ENCODE measurements at places on chromosomes 7 and 10. TPM values are rescaled to one million over a fixed set of nuclear protein-coding genes. Genes with fewer than 3 reads are reported as not detected.

GRCh38 chr10:97059006-97059871, 126.5 kb downstream of the SLIT1 start:
- H3K27me3 ChIP-seq = no peaks in the 10 kb centered on the region
- H3K36me3 ChIP-seq = no peaks in the 10 kb centered on the region
- H3K4me3 ChIP-seq = no peak overlapping the region
- no peaks in the 10 kb centered on the region for H3K4me1 ChIP-seq

DNA sequence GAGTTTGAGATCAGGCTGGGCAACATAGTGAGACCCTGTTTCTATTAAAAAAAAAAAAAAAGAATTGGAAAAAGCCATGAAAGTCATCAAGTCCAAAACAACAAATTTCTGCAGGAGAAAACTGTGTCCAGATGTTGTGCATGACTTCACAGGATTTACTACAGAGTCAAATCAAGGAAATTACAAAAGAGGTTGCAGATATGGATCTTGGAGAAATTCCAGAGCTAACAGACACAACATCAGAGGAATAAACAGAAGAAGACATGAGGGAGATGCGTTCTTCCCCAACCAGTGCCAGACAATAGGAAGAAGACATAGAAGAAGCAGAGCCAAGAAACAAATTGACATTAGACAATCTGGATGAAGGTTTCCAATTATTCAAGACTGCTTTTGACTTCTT, 24.3 kb upstream of the KCNIP2 start:
- no peak overlapping the region for H3K27ac ChIP-seq
- no peak for DNase-seq
- H3K27me3 ChIP-seq = no peaks in the 10 kb centered on the region
- no peaks in the 10 kb centered on the region for H3K4me1 ChIP-seq

The VWC2 gene
- not detected for total RNA-seq

The DLX5 gene
- total RNA-seq = not detected

GRCh38 chr10:68188835-68189234, 43.1 kb downstream of the ATOH7 start:
- no peaks in the 10 kb centered on the region for H3K36me3 ChIP-seq
- H3K27ac ChIP-seq = no peak overlapping the region
- no peak for DNase-seq

The LLCFC1 gene
- not detected for total RNA-seq

DNA sequence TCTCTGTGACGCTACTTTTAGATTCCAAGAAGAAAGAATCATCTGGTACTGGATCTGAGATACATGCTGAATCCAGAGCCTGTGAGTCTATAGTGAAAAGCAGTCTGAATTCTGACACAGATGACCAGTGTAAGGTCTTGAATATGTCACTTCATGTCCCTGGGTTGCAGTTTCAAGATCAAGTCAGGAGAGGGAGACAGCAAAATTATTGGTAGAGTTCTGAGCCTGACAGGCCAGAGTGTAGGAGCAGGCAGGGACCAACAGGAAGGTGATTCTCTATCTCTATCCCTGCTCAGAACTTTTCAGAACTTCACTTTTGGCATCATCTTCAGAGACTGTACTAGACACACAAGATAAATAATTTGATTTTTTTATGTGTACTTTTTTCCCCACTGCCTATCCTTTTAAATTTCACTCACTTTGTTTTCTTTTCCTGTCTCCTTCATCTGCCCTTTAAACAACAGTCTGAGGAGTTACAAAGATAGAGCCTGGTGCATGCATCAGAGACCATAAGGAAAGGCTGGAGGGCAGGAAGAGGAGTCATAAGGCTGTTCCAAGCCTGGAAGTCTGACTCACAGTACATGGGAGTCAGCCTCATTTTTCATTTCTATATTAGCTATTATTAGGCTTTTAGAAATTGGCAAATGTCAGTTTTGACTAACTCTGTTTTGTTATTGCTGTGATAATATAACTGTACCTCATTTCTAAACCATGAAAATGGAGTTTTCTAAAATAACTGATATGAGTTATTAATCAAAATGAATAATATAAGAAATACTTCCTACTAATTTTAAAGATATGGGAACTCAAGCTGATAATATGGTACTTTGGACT, 120.2 kb upstream of the TMEM229A start:
- no peak overlapping the region for H3K27ac ChIP-seq
- no peaks in the 10 kb centered on the region for H3K36me3 ChIP-seq
- H3K4me1 ChIP-seq = no peaks in the 10 kb centered on the region
- H3K4me3 ChIP-seq = no peak overlapping the region

The TMEM196 gene
- total RNA-seq = 3.4 TPM

DNA sequence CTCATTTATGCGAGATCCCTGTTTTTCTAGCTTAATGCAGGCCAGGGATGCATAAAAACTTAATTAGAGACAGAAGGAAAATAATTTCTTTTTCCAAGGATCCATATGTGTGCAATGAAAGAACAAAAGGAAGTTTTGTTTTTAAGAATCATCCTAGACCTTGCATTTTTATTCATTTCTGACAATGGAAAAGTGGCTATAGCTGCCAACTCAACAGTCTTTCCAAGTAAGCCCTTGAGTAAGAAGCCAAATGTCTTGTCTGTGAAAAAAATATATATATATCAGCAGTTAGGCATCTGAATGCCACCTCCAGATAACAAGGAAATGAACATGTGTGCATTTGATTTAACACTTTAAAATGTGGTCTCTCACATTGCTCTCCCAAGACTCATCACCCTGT, 1397.6 kb downstream of the GATA3 start:
- H3K27ac ChIP-seq = no peak overlapping the region
- no peak overlapping the region for H3K4me3 ChIP-seq
- DNase-seq = no peak
- no peaks in the 10 kb centered on the region for H3K4me1 ChIP-seq
- H3K36me3 ChIP-seq = no peaks in the 10 kb centered on the region

DNA sequence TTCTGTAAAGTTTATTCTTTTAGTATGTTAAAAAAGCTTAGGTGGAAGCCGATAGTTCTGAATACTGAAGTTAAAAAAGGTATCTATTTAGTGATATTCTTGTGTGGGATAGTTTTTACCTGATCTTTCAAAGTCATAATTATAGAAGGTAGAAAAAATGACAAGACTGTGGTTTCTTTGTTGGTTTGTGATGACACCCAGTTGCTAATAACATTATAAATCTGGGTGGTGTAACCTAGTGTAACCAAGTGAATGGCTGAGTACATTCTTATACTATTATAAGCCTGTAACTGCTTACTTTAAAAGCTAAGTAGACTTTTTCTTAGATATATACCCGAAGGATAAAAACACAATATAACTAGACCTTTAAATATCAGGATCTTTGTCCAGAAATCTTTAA, 2.3 kb downstream of the CDK13 start:
- no peaks in the 10 kb centered on the region for H3K27me3 ChIP-seq
- DNase-seq = no peak
- peak overlapping the region; percentile 100 for H3K27ac ChIP-seq

The CYP17A1 gene
- total RNA-seq = not detected

DNA sequence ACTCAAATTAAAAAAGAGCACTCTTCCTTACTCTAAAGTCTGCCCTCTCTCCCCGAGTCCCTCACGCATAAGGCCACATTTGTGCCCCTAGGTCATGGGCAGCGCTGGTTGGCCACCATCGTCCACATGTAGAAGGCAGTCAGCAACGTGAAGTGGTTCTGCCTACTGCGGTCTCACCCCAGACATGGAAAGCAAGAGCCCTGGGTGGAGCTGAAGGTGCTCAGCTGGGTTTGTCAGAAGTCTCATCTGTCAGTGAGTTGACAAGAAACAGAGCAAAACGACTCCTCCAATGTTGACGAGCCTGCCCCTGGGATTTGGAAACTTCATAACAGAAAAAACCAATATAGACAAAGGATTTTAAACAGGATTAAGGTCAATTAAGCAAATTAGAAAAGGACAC, 192.3 kb upstream of the PRSS58 start:
- no peak for DNase-seq
- no peaks in the 10 kb centered on the region for H3K27me3 ChIP-seq
- H3K27ac ChIP-seq = no peak overlapping the region
- H3K4me1 ChIP-seq = no peaks in the 10 kb centered on the region

- no peak overlapping the region for H3K27ac ChIP-seq
- H3K36me3 ChIP-seq = no peaks in the 10 kb centered on the region
Measured at GRCh38 chr7:130433301-130433700, 7.5 kb downstream of the CEP41 start.

- no peaks in the 10 kb centered on the region for H3K27me3 ChIP-seq
- H3K4me3 ChIP-seq = no peak overlapping the region
- no peak overlapping the region for H3K27ac ChIP-seq
Measured at GRCh38 chr10:114335614-114336013, 68.7 kb downstream of the AFAP1L2 start.

The NACAD gene
- 1.1 TPM for total RNA-seq

The OR13A1 gene
- total RNA-seq = not detected

GRCh38 chr10:58886406-58886805, 290.0 kb upstream of the PHYHIPL start:
- H3K4me3 ChIP-seq = no peak overlapping the region
- no peaks in the 10 kb centered on the region for H3K27me3 ChIP-seq
- no peaks in the 10 kb centered on the region for H3K4me1 ChIP-seq
- DNase-seq = no peak
- H3K36me3 ChIP-seq = no peaks in the 10 kb centered on the region

GRCh38 chr7:81232084-81232799, 313.4 kb upstream of the SEMA3C start:
- H3K4me1 ChIP-seq = no peaks in the 10 kb centered on the region
- H3K27ac ChIP-seq = no peak overlapping the region
- H3K27me3 ChIP-seq = no peaks in the 10 kb centered on the region
- DNase-seq = peak; percentile 20

DNA sequence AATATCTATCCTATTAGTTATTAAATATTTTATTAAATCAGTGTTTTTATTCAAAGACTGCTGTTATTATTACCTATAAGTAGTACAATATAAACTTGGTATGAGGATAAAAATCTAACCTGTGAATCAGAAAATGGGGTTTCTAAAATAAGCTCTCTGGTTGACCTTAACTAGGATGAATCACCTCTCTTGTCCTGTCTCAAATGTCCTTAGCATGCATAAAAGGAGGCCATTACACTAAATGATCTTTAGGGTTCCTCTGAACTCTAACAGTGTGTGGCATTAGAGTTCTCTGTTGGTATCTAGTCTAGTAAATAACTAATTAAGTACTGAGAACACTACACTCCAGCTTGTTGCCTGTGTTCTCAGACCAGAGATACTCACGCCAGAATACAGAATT, 143.1 kb upstream of the LRRTM3 start:
- no peak for DNase-seq
- H3K27ac ChIP-seq = no peak overlapping the region
- H3K36me3 ChIP-seq = no peaks in the 10 kb centered on the region
- H3K4me3 ChIP-seq = no peak overlapping the region

DNA sequence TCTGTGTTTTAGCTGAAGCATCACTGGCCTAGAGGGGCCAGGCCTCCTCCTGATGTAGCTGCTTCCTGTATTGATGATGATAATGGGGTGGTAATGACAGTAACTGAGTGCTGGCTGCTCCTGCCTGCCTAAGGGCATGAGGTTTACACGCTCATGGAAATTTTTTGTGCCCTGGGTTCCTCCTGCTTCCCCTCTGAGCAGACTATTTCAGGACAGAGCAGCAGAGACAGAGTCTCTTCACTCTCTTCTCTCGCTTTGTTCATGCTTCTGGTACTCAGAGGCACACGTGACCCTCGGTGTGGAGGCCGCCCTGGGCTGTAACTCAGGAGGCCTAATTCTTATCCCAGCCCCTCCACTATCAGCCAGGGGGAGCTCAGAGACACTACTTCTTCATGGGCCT, 27.9 kb downstream of the LRRC20 start:
- H3K36me3 ChIP-seq = no peaks in the 10 kb centered on the region
- no peak for DNase-seq
- no peaks in the 10 kb centered on the region for H3K27me3 ChIP-seq
- H3K27ac ChIP-seq = no peak overlapping the region

GRCh38 chr7:71784180-71784579, 628.0 kb downstream of the CALN1 start:
- H3K36me3 ChIP-seq = no peaks in the 10 kb centered on the region
- no peak overlapping the region for H3K4me3 ChIP-seq
- no peak overlapping the region for H3K27ac ChIP-seq
- no peaks in the 10 kb centered on the region for H3K4me1 ChIP-seq
- no peaks in the 10 kb centered on the region for H3K27me3 ChIP-seq
- no peak for DNase-seq

DNA sequence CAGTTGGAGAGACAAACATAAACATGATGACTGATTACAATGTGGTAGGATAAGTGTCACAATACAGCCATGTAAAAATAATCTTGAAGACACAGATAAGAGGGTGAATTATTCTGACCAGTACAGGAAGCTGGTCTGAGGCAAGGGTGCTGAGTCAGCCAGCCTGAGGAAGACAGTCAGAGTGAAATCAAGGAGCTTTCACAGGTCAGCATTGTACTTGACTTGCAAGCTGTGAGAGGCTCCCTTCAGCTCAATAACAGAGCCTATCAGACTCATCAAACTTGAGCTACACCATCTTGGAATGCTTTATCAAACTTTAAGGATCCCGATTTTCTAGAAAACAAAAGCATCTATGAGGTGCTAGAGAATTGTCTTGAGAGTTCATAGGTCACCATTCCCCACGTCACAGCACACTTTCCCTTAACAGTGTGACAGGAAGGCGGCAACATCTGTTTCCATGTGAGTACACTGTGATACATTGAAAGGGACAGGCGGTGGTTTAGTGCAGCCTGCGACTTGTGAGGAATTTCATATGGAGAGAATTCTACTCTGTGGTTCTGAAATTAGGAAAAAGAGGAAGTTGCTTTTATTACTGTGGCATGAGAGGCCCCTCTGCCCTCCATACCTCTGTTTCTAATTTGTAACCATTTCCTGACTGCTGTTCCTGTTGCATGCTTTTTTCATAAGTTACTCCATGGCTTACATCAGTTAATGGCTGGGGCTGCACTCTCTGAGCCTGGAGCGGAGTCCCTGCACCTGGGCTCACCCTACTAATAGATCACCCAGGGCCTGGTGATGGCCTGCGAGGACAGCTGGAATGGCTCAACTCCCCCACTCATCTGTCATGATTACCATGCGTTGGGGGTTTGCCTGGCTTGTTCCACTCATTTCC, 417.1 kb downstream of the SUGCT start:
- no peaks in the 10 kb centered on the region for H3K27me3 ChIP-seq
- H3K4me1 ChIP-seq = no peaks in the 10 kb centered on the region
- H3K27ac ChIP-seq = no peak overlapping the region
- no peak for DNase-seq
- no peaks in the 10 kb centered on the region for H3K36me3 ChIP-seq
- no peak overlapping the region for H3K4me3 ChIP-seq

The C10orf62 gene
- not detected for total RNA-seq

DNA sequence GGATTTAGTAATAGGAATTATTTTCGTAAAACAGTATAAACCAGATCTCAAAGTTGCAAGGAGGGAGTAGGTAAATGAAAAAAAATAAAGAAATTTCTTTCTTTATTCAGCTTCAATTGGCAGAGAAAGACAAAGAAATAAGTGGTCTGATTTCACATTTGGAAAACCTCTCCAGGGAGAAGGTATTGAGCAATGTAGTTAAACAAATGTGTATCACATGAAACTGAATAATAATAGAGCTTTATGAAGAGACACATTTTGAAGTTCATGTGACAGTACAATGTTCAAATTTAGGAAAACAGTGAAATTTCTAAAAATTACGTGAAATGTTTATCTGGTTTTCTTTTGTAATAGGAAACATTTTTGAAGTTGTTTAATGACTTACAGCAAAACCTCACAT, 63.0 kb downstream of the TAX1BP1 start:
- H3K27ac ChIP-seq = no peak overlapping the region
- H3K27me3 ChIP-seq = no peaks in the 10 kb centered on the region
- H3K4me3 ChIP-seq = no peak overlapping the region
- no peaks in the 10 kb centered on the region for H3K4me1 ChIP-seq

Measured in transverse colon (tissue), 4 donors.